Stimulated activated CD4-positive, alpha-beta T cell treated with anti-CD3 and anti-CD28 coated beads, Interleukin-4, amount 100 ng/mL, for 48 hours (primary cell): ENCODE measurements at places on chromosomes 3 and 15.

GRCh38 chr3:143045639-143046038 is 44.3 kb downstream of the U2SURP start:
- no peak for DNase-seq

GRCh38 chr15:52352086-52352485 is 56.5 kb upstream of the MYO5C start:
- DNase-seq = no peak

DNA sequence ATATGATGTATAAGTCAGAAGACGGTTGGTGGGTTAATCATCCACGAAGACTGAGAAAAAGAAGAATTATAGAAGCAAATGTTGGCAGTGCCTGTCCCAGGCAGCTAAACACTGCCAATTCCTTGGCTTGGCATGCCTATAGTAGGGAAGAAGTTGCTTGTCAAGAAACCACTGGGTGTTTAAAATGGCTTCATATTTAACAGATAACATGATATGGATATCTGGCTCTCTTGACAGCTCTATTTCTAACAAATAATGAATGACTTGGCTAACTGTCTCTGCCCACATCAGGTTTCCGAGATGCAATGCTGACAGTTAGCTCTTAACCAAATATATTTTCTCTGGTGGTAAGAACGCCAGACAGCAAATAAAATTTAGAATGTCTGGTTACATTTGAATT is 341.7 kb upstream of the KCNMB2 start:
- DNase-seq = no peak

DNA sequence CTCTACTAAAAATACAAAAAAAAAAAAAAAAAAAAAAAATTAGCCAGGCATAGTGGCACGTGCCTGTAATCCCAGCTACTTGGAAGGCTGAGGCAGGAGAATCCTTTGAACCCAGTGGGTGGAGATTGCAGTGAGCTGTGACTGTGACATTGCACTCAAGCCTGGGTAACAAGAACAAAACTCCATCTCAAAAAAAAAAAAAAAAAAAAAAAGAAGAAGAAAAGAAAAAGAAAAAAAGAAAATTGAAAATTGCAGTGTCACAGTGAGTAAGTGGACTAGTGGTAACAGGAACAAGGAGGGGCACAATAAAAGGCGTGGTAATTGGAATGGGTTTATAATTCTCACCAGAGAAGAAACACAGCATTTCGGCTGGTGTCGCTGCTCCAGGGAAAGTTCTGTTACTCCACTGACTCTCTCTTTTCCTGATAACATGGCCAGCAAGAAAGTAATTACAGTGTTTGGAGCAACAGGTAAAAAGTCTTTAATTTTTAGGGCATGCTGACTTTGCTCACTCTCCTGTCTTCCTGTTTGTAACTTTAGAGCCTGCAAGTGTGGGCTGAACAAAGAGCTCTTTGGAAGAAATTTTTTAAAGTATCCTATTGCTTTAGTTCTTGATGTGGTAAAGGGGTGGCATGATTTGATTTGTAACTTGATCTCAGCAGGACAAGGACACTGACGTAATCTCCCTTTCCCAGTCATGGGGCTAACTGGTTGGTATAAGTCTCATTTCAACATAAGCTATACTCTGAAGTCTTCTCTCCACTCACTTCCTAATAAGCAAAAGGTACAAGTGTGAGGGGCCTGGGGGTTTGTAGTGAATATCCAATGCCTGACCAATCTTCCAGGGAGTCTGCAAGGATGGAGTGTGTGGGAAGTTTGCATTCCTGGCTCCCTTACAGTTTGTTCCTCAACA is 22.1 kb upstream of the TRA2B start:
- no peak for DNase-seq

DNA sequence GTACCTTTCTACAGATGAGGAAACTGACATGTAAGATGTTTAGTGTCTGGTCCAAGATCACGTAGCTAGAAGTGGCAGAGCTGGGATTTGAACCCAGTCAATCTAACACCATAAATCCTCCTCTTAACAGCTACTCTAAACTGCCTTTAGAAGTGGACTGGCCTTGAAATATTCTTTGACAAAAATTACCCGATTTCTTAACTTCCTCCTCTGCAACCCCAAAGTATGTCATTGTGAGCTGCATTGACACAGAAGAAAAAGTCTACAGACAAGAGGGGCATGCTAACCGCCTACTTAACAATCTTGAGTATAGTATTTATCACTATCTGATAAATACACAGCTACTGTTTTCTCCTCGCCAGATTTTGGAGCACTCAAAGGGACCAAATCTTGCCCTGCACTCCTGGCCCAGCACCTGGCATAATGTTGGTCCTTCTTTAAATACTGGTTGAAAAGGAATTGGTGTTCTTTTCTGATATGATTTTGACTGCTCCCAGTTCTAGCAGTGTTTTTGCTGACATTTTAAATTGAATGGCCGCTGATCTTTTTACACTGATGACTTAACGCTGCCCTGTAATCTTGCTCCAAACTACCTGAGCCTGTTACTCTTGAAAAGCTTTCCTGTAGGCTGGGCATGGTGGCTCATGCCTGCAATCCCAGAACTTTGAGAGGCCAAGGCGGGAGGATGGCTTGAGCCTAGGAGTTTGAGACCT is 36.9 kb downstream of the ITPR1 start:
- DNase-seq = no peak

- DNase-seq = no peak
Observed at GRCh38 chr3:58534592-58535494, 2.1 kb downstream of the ACOX2 start.

DNA sequence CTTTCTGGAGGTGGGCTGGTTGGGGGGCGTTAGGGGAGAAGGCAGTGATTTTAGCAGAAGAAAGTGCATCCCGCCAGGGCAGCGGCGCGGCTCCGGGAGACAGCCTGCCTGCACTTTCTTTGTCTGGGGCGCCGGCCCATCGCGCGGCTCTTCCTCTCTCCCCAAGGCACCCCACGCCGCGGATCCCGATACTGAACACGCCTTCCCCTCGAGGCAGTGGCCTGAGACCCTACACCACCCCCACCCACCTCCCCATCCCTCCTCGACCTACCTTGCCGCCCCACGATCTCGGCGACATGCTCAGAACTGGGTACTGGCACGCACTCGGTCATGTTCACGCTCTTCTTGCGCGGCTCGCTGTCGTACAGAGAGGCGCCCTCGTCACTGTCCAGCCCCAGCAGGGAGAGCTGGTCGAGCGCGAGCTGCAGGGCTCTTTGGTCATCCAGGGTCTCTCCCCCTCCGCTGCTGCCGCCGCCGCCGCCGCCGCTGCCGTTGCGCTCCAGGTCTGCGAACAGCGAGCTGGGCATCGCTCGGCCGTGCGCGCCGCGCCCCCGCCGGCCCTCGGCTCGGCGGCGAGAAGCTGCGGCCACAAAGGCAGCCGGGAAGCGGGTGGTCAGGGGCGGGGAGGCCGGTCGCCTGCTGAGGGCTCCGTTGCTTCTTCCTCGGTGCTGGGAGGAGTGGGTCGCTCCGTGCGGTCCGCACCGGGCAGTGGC is 483 bp downstream of the MEX3B start:
- DNase-seq = no peak

DNA sequence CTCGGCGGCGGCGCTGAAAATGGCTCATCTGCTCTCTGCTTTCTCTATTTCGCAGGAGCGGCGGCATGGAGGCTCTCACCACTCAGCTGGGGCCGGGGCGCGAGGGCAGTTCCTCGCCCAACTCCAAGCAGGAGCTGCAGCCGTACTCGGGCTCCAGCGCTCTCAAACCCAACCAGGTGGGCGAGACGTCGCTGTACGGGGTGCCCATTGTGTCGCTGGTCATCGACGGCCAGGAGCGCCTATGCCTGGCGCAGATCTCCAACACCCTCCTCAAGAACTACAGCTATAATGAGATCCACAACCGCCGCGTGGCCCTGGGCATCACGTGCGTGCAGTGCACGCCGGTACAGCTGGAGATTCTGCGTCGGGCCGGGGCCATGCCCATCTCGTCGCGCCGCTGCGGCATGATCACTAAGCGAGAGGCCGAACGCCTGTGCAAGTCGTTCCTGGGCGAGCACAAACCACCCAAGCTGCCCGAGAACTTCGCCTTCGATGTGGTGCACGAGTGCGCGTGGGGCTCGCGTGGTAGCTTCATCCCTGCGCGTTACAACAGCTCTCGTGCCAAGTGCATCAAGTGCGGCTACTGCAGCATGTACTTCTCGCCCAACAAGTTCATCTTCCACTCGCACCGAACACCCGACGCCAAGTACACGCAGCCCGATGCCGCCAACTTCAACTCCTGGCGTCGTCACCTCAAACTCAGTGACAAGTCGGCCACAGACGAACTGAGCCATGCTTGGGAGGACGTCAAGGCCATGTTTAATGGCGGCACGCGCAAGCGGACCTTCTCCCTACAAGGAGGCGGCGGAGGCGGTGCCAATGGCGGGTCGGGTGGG is 790 bp downstream of the SKOR1 start:
- DNase-seq = no peak

DNA sequence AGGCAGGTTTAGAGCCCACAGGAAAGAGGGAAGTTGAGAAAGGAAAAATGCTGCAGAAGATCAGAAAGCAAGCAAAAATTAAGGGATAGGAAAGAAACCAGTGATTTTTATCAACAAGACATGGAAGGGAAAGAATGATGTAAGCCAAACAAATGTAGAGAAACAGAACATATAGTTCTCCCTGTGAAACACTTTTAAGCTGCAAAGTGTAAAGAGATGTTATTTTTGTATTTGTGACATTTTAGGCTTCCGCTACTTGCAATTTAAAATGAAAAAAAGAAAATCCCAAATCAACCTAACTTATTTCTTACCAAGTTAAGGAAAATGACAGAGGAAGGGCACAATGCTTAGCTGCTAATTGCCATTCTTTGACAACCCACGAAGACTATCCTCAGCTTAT is 111.6 kb downstream of the PDCD6IP start:
- no peak for DNase-seq

DNA sequence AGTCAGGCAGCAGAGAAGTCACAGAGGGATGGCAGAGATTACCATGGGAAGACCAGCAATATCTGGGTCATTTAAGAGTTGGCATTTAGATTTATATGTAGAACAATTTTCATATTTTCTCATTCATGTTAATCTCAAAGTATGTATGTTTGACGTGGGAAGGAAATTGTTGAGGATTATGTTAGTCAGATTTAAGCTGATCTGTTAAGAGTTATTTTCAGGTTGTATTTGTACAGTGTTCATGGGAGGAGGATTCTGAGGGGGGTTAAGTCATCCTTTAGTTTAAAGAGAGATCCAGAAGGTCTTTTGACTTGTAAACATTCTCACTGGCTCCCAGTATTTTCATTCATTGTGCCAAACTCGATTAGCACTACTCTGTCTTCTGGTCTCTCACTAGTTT is 34.7 kb downstream of the PPM1L start:
- DNase-seq = no peak

DNA sequence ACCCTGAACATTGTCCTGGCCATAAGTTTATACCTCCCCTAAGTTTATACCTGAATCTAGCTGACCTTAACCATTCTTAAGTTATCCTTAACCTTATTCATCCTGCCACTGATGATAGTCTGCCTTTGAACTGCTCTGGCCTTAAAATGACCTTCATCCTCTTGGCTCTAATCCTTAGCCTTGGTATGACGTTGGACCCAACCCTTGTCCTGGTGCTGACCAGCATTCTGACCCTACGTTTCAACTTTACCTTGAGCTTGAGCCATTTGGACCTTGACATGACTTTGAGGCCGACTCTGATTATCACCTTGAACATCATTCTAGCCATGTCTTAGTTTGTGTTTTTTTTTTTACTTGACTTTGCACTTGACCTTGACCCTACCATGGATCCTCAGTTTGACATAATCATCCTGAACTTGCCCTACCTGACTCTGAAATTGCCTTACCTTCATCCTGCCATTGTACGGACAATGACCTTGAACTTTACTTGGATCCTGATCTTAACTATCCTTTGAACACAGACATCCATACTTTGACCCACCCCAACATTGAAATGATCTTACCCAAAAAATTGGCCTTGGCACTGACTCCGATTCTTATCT is 61.1 kb upstream of the ACAD9 start:
- DNase-seq = no peak

GRCh38 chr15:71333136-71333700 is 217.9 kb downstream of the THSD4 start:
- DNase-seq = no peak

- no peak for DNase-seq
Observed at GRCh38 chr3:28188686-28189085, 52.7 kb upstream of the CMC1 start.

DNA sequence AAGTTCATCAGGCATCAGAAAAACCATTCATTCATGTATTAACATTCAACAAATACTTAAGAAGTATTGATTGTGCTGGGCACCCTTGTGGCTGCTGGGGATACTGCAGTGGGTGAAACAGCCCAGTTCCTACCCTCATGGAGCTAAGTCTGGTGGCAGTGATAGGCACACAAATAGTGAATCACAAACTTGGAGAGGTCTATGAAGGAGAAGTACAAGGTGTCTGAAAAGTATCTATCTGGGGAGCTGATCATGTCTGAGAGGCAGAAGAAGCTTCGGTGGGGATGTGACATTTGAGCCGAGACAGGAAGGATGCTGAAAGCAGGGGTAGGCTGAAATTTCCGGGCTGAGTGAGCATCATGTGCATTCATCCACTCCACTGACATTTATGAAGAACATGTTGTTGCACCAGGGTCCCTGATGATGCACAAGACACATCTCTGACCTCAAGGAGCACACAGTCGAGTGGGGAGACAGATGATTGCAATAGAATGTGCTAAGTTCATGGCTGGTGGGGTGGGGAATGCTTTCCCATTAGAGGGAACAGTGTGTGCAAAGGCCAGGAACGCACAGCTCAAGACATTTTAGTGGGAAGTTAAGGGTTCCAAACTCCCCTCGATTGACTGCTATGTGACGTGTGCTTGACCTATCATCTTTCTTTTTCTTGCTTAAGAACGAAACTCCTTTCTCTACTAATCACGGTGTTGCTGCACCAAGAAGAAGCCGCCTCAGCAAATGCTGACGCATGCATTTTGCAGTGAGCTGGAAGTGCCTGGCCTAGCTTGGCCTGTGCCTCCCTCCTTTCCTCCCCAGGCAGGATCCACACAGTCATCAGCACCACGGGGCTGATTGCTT is 309.1 kb upstream of the ICE2 start:
- DNase-seq = no peak

DNA sequence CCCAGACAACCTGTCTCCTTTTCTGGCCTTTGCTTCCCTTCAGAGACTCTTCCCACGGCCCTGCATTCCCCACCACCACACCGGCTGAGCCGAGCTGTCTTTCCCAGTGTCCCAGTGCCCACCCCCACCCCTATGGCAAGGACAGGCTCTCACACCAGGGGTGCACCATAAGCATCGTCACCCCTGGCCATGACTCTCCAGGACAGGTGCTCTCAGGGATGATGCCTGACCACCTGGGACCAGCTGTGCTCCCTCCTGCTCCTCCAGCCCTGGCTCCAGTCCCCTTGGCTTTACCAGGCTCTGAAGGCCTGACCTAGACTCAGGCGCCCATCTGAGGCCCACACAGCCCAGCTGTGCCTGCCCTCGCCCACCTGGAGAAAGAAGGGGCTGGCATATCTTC is 17.6 kb upstream of the SEMA3F start:
- DNase-seq = no peak
